Kidney tubule cell (primary cell): ENCODE measurements at places on chromosomes 11 and 22.

- DNase-seq, result no peak
These were observed 79.2 kb downstream of the STIM1 start for GRCh38 chr11:3934658-3935057.

- no peak for DNase-seq
These were observed 788 bp downstream of the LIN7C start for GRCh38 chr11:27505781-27506180.

DNA sequence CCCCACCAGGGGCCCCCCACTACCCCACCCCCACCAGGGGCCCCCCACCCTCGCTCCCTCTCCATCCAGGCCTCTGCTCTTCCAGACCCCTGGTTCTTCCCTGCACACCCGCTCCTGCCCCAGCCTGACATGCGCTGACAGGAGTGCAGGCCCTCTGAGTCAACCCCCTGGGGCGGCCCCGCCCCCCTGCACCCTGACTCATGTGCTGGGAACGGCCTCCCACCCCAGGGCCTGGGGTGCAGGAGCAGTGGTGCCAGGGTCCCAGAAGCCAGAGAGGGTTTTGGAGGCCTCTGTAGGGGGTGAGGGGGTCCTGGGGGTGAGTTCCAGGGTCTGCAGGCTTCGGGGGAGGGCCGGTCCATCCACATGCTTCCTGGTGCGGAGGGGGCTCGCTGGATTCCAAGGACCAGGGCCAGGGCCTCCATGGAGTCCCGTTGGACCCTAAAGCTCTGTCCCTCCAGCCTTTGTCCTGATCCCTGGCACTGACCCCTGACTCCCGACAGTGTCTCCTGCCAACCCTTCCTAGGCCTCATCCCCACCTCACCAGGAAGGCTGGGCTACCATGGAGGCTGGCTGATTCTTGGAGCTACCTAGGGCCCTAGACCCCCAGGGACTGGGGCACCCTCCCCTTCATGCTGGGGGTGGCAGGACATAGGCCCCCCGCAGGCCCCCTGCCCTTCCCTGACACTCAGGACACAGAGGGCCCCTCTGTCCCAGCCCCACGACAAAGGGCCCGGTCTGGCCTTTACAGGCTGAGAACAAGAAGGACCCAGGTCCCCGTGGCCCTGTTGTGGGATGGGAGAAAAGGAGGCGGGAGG is 583 bp upstream of the PKP3 start:
- peak; percentile 74 for DNase-seq

DNA sequence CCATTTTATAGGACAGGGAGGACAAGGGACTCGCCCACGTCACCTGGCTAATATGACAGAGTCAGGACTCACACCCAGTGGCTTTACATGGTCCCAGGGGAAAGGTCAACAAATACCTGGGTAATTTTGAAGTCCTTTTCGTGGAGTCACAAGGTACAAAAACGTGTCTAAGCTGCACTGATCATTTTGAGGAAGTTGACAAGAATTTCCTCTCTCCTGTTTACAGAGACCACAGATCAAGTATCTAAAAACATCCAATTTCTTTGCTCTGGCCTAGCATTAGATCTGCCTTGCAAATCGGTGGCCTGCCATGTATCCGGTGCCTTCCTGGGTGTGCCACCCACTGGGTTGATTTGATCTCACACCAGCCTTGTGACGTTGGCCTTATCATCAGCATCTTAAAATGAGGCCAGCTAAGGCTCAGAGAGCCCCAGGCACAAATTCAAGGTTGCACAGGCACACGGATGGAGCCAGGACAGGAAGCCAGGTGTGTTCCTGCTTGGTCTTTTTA is 17.6 kb downstream of the GDPD5 start:
- no peak for DNase-seq

GRCh38 chr22:20413217-20414058 is 19.5 kb downstream of the ZNF74 start:
- no peak for DNase-seq
